ENCODE measurements at places on chromosomes 2 and 18.

- no peak for DNase-seq
Observed at GRCh38 chr2:174022431-174022830, 57.3 kb upstream of the SP3 start.

GRCh38 chr2:48400553-48401164 is 129.3 kb upstream of the STON1 start:
- DNase-seq, result no peak

DNA sequence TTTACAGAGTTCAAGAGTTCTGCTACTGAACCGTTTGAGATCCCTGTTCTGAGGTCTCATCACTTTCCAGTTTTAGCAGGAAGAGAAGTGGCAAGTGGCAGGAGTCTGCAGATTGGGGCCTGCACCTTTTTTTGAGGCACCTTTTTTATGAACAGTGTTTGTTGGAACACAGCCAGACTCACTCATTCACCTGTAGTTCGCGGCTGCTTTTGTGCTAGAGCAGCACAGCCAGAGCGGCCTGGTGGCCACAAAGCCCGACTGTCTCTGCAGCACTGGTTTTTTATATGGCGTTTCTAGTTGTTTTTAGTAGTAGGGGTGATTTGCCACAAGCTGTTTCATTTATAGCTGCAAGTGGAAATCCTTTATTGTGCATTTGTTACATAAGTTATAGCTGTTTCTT is 8.6 kb downstream of the ACP1 start:
- DNase-seq, result no peak

- no peak for DNase-seq
Observed at GRCh38 chr2:114821055-114821454, 378.6 kb downstream of the DPP10 start.

GRCh38 chr18:22434973-22435608 is 17.4 kb upstream of the CTAGE1 start:
- DNase-seq, result no peak

GRCh38 chr2:188327518-188328213 is 36.0 kb downstream of the GULP1 start:
- no peak for DNase-seq

DNA sequence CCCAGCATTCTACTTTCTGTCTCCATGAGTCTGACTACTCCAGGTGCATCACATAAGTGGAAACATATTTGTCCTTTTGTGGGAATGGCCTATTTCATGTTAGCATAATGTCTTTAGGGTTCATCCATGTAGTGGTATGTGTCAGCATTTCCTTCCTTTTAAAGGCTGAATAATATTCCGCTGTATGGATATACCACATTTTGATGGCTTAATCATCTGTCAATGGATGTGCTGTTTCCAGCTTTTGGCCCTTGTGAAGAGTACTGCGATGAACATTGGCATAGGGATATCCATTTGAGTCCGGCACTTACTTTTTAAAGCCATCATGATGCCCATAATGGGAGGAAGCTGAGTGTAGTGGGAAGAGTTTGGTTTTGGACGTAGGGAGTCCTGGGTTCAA is 6.4 kb upstream of the ITGB6 start:
- no peak for DNase-seq

DNA sequence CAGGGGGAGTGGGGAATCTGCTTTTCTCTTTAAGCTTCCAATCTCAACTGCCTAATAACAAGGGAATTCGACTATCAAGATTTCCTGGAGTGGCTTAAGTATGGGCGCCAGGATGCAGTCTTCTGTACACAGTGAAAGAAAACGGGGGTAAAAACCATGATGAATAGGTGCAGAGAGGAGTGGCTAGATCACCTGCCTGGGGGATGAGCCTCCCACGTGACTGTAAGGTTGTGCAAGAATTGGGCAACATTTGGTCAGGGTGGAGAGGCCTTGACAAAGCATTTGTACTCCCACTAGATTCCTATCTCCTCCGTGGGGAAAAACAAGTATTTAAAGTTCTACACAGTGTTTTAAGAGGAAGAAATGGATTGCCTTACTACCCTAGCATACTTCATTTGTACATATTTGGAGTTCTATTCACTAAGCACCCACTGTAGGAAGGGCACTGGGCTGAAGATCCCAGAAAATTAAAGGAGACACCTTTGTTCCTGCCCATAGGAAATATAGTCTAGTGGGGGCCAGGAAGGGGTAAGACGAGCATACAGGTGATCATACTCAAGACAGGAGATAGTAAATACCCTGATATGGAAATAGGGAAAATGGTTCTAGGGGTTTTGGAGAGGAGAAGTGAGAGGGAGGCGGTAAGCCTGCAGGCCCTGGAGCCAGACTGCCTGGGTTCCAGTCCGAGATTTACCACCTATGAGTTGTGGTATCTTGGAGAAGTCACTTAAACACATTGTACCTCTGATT is 29.2 kb downstream of the EPAS1 start:
- no peak for DNase-seq

DNA sequence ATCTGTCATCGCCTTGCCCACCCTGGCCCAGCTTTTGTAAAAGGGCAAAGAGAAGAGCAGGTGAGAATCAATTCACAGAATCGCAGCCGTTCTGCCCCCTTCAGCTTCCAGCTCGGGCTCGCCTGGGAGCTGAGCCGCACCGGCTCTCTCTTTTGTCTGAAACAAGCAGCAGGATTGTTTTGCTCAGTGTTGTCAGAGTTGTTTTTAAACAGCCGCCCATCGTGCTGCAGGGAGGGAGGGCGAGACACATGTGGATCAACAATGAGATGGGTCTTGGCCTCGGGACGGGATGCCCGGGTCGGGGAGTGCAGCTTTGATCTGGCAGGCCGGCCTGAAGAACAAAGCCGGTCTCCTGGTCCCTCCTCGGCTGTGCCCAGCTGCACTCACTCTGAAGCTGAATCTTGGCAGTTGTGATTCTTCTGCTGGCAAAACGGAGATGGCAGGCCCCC is 39.7 kb upstream of the HDAC4 start:
- no peak for DNase-seq

Measured in stimulated activated CD8-positive, alpha-beta memory T cell treated with anti-CD3 and anti-CD28 coated beads, Interleukin-4, amount 100 ng/mL, for 1 hour (primary cell).